ENCODE measurements at places on chromosomes 5 and 9. TPM values are rescaled to one million over a fixed set of nuclear protein-coding genes. Genes with fewer than 3 reads are reported as not detected.

DNA sequence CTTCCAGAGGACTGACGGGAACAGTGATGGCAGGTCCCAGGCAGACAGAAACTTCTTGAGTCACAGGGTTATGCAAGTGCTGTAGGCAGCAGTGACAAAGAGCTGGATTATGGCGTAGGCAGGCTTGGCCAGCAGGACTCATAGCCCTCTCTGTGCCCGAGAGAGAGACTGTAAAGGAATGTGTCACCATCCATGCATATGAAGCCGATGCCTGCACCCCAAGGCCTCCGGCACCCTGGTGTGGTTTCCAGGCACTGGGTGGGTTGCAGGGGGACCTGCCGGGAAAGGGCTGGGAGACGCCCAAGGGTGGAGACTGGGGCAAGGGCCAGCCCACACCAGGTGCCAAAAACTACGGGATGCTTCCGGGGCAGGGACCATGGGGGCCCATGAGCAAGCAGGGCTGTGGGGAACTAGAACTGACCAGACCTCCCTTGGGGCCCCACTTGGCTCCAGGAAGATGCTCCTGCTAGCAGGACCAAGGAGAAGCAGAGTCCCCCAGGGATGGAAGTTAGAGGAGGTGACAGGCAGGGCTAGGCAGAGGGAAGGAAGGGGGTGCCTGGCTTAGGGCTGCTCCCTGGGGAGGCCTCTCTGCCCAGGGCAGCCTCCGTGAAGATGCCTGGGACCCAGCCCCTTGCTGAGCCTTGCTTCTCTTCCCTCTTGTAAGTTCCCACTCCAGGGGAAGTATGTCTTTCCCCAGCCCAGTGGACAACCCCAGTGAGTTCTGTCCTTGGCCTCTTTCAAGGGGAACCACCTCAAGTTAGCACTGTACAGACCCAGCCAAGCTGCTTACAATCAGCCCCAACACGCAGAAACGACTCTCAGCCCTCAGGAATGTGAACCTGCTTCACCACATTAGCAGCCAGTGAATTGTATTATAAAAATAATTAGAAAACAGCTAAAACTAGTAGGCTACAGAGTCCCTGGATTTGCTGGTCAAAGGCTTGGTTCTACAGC lies 10.5 kb upstream of the IPPK start:
- DNase-seq = no peak

Gene PCDHA1
- 0.03 TPM for total RNA-seq

GRCh38 chr5:125148076-125148475 lies 401.6 kb upstream of the ZNF608 start:
- no peak for DNase-seq

Gene ISL1
- not detected for total RNA-seq

GRCh38 chr9:110334183-110334582 lies 3.5 kb downstream of the TXNDC8 start:
- no peak for DNase-seq
